ENCODE measurements at places on chromosomes 16 and 17.

GRCh38 chr17:20226814-20227482 lies 217.8 kb downstream of the SPECC1 start:
- no peak overlapping the region for H3K4me3 ChIP-seq
- no peaks in the 10 kb centered on the region for H3K36me3 ChIP-seq

GRCh38 chr16:69338557-69339288 lies 641 bp downstream of the COG8 start:
- peak overlapping the region; percentile 94 for H3K27ac ChIP-seq
- H3K4me3 ChIP-seq, result peak overlapping the region; percentile 97
- peaks cover 20% of the 10 kb centered on the region for H3K36me3 ChIP-seq
- no peak for DNase-seq
- H3K4me1 ChIP-seq, result peaks cover 23% of the 10 kb centered on the region

- peaks cover 24% of the 10 kb centered on the region for H3K4me1 ChIP-seq
- peaks cover 8% of the 10 kb centered on the region for H3K36me3 ChIP-seq
- H3K4me3 ChIP-seq, result no peak overlapping the region
- DNase-seq, result peak; percentile 70
These were observed 32.4 kb downstream of the FOXK2 start for GRCh38 chr17:82551779-82552457.

DNA sequence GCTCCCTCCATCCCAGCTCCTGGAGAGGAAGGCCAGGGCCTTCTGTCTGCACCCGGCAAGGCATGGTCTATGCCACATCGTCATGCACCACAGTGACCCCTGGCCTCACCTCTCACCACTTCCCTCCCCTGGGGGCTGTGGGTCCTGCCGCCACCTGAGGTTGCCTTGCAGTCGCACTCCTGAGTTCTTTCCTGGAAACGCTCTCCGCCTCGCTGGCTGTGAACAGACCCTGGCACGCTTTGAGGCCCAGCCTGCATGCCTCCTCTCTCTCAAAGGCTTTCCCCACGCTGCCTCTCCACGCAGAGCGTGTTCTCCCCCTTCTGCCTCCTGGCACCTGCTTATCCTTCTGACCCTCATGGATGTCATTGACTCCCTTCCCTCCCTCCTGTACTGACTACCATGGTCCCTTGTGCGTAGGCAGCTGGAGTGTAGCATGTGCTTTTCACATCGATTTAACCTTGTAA lies 45.4 kb downstream of the SEC14L1 start:
- H3K4me1 ChIP-seq, result peaks cover 15% of the 10 kb centered on the region
- no peak overlapping the region for H3K4me3 ChIP-seq
- DNase-seq, result no peak
- H3K27ac ChIP-seq, result no peak overlapping the region
- H3K36me3 ChIP-seq, result peaks cover 6% of the 10 kb centered on the region
- H3K27me3 ChIP-seq, result no peaks in the 10 kb centered on the region

GRCh38 chr17:40474419-40475002 lies 26.9 kb downstream of the TNS4 start:
- no peak overlapping the region for H3K4me3 ChIP-seq
- H3K27ac ChIP-seq, result no peak overlapping the region
- no peak for DNase-seq

DNA sequence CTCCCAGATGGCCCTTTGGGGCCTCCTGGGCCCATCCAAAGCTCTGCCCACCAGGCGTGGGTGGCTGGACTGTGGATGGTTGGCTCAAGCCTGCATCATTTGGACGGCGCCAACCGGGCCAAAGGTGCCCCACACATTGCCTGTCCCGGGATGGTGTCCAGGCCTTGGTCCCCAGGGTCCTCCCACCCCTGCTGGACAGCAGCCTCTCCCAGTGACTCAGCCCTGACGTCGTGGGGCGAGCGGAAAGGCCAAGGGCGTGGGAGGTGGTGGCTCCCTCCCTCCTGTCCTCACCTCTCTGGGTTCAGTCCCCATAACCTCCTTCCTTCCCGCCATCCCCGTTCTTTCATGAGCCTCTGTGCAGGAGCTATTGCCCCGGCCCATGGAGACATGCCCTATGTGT lies 42.1 kb upstream of the DLX4 start:
- H3K4me1 ChIP-seq, result peaks cover 7% of the 10 kb centered on the region
- no peaks in the 10 kb centered on the region for H3K27me3 ChIP-seq
- no peak for DNase-seq
- no peak overlapping the region for H3K27ac ChIP-seq
- no peak overlapping the region for H3K4me3 ChIP-seq

- peaks cover 29% of the 10 kb centered on the region for H3K27me3 ChIP-seq
- no peak overlapping the region for H3K4me3 ChIP-seq
- H3K27ac ChIP-seq, result no peak overlapping the region
- no peak for DNase-seq
- no peaks in the 10 kb centered on the region for H3K36me3 ChIP-seq
These were observed 148.5 kb upstream of the WSCD1 start for GRCh38 chr17:5921512-5922282.

- no peaks in the 10 kb centered on the region for H3K27me3 ChIP-seq
- H3K4me3 ChIP-seq, result no peak overlapping the region
- DNase-seq, result no peak
- peak overlapping the region; percentile 84 for H3K27ac ChIP-seq
- peaks cover 65% of the 10 kb centered on the region for H3K4me1 ChIP-seq
These were observed 85.9 kb upstream of the TBX2 start for GRCh38 chr17:61313461-61314326.
